AG08395 (cell line): ENCODE measurements at places on chromosomes 1 and 21.

DNA sequence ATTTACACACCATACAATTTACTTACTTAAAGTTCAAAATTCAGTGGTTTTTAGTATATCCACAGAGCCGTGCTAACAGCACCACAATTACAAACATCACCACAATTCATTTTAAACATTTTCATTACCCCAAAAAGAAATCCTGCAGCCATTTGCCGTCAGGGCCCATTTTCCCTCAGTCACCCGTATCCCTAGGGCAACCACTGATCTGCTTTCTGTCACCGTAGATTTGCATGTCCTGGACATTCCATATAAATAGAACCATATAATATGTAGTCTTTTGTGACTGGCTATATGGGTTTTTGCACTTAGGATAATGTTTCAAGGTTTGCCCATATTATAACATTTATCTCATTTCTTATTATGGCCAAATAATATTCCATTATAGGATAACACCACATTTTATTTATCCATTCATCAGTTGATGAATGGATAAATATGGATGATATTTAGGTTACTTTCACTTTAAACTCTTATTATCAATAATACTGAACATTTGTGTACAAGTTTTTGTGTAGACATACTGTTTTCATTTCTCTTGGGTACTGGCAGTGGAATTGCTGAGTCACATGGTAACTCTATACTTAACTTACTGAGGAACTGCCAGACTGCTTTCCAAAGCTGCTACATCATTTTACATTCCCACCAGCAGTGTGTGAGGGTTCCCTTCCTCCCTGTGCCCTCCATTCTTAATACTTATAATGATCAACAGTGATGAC lies 68.9 kb downstream of the ST3GAL3 start:
- no peak for DNase-seq

- DNase-seq: no peak
Measured at GRCh38 chr1:60952612-60953111, 129.7 kb upstream of the NFIA start.

- DNase-seq: peak; percentile 92
Measured at GRCh38 chr1:29122682-29123052, 1.0 kb downstream of the TMEM200B start.

GRCh38 chr1:38745476-38746401 lies 113.8 kb downstream of the RRAGC start:
- no peak for DNase-seq

DNA sequence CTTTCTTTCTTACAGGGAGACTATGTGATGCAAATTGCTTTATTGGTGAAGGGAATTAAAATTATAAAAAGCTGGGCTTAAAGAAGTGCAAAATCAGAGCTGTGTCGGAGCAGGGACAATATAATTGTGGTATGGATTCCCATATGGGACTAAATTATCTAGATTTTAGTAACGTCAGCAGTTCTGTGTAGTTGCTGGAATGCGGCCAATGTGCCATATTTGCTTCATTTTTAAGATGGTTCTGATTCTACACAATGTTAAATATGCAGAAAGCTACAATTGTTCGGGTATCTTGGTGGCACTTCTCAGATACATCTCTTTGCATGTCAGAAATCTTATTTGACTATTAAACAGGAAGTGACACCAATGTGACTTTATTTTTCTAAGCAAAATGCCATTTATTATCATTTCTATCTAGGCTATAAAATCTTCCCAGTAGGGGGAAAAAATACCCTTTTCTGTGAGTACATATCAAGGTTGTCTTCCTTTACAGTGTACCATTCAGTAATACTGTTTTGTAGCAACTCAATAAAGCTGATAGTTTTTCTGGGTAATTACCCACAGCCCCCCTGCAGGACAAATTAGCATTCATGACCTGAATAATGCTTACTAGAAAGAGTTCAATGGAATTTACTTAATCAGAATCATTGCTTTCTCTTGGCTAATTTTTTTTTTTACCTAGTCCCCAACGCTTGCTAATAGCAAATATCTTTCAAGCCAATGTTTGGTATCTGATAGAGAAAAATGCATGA lies 288.3 kb upstream of the ADGRL2 start:
- DNase-seq: no peak

DNA sequence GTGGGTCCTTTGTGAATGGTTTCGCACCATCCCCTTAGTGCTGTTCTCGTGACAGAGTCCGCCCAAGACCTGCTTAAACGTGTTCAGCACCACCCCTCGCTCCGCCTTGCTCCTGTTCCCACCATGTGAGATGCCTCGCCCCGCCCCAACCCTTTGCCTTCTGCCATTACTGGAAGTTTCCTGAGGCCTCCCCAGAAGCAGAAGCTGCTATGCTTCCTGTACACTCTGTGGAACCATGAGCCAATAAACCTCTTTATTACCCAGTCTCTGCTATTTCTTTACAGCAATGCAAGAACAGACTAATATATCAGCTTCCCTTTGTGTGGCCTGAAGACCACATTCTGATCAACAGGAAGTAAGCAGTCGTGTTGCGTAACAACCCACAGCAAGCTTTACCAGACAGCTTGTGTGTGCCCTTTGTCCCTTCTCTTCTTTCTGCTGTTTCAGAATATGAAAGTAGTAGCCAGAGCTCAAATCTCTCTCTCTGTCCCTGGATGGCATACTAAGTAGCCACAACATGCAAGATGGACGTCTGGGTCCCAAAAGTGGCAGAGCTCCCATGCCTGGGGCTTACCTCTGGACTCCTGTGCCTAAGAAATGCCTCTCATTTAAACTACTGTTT lies 14.1 kb downstream of the HENMT1 start:
- DNase-seq: peak; percentile 66

DNA sequence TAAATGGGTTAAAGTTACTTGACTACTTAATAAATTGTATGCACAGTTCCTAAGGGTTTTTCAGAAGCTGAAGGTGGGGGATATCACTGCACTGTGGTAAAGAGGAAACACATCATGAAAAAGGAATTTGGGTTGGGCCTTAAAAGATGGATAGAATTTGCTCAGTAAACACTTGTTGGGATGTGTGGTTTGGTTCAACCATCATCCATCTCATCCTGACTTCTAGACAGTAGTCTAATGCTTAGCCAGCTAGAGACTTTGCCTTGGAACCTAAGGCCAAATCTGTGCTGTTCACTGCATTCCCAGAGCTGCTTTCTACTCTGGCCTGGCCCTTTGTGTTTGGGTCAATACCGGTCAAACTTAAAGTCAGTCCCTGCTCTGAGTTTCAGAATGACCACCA lies 30.6 kb downstream of the LY9 start:
- no peak for DNase-seq

GRCh38 chr1:101301446-101302057 lies 64.7 kb downstream of the S1PR1 start:
- no peak for DNase-seq

GRCh38 chr1:43367026-43367903 lies 546 bp downstream of the ELOVL1 start:
- peak; percentile 65 for DNase-seq

- DNase-seq: peak; percentile 14
Measured at GRCh38 chr1:119713039-119713748, 1.5 kb downstream of the PHGDH start.

DNA sequence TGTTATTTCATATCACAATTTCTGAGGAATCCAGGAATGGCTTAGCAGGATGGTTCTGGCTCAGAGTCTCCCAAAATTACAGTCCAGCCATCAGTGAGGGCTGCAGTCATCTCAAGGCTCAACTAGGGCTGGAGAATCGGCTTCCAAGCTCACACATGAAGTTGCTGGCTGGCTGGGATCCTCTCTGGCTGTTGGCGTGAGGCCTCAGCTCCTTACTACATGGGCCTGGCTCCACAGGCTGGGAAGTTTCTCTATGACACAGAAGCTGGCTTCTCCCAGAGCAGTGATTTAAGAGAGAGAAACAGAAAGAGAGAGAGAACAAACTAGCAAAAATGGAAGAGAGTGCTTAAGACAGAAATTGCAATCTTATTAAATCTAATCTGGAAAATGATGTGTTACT lies 38.8 kb upstream of the RGS8 start:
- DNase-seq: no peak

GRCh38 chr1:209343511-209343910 lies 240.0 kb upstream of the CAMK1G start:
- DNase-seq: no peak

DNA sequence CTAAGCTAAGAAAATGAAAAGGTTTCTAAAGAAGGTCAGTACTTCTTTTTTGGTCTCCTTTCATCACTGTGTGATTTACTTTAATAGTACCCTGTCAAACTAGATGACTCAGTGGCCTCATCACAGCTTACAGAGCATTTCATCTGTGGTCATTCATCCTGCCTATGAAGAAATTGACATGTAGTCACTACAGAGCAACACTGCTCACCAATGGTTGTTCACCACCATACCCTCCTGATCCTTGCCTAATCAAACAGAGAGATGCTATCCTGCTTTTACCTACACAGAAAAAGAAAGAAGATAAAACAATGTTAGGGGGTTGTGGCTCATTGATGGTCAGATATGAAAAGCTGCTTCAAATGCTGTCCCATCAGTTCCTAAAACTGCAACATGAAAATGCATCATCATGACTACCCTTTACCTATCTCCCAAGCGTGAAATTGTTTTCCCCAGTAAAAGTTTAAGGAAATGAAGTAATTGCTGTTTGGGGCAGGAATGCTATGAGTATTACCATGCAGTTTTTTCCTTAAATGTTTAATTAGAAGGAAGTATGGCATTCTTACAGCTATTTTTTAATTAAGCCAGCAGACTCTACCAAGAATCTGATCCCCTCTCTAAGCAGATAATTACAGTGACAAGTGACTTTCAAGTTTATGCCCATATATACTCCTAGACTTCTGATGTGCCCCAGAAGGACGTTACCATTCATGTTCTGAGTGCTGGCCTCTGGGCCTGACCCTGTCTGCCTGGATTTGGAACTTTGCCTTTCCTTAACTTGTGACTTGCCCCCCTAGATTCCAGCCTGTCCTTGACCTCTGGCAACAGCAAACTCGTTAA lies 46.1 kb upstream of the FBXO28 start:
- peak; percentile 58 for DNase-seq

DNA sequence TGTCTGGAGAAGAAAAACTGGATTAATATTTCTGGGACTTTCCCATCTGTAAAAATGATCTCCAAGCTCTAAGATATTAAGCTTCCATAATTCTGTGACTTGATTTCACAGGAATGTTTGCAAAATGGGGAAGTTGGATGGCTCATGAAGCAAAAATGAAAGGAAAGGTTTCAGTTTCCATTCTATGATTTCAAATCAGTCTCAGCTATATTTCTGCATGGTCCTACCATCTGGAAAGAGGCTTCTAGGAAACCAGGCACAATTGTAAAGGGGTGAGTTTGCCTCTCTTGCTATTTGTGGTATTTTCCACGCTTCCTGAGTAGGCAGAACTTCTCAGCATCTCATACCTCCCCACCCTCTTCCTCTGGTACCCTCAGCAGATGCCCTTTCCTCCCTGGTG lies 22.4 kb upstream of the ACTN2 start:
- no peak for DNase-seq

DNA sequence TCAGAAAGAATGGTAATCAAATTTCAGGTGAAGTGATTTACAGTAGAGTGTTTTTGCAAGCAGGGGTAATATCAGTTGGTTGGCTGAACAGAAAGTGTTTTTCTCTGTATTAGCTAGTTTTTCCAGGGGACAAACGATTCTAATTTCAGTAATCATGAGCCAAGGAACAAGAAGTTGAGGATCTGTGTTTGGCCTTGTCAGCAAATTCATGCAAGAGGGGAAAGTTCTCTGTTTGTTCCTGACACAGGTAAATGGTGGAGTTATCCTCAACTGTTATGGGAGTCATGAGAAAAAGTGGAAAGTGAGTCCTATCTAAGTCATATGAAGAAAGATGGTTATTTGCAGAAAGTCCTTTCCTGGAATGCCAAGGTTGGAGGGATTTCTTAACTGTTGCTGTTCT lies 24.6 kb upstream of the SLC35A3 start:
- no peak for DNase-seq

GRCh38 chr1:174825806-174826205 lies 173.9 kb upstream of the CACYBP start:
- DNase-seq: no peak

- peak; percentile 83 for DNase-seq
Measured at GRCh38 chr1:205294175-205294917, 27.2 kb downstream of the NUAK2 start.

GRCh38 chr1:216549796-216550195 lies 126.5 kb upstream of the USH2A start:
- no peak for DNase-seq

GRCh38 chr1:224266915-224267856 lies 62.8 kb downstream of the NVL start:
- DNase-seq: no peak

GRCh38 chr1:38030596-38031512 lies 15.7 kb downstream of the POU3F1 start:
- DNase-seq: no peak

DNA sequence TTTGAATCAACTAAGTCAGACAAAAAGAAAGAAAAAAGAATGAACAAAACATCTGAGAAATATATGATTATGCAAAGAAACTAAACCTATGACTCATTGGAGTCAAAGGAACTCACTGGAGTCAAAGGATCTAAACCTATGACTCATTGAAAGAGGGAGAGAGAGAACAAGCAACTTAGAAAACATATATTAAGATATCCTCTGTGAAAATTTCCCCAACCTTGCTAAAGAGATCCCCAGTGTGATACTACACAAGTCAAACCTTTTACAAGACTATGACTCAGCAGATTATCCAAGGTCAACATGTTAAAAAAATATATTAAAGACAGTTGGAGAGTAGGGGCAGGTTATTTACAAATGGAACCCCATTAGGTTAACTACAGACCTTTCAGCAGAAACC lies 1538.3 kb downstream of the NCAM2 start:
- no peak for DNase-seq

DNA sequence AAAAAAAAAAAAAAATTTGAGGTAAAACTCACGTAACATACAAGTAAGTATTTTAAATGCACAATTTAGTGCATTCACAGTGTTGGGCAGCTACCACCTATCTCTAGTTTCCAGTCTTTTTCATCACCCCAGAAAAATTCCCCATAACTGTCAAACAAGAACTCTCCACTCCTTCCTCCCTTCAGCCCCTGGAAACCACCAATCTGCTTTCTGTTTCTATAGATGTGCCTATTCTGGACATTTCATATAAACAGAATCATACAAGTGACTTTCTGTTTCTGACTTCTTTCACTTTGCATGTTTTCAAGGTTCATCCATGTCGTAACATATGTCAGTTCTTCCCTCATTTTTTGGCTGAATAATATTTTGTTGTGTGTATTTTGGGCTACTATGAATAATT lies 24.9 kb upstream of the ETS2 start:
- no peak for DNase-seq

GRCh38 chr21:36388096-36388495 lies 2.9 kb downstream of the CHAF1B start:
- no peak for DNase-seq

DNA sequence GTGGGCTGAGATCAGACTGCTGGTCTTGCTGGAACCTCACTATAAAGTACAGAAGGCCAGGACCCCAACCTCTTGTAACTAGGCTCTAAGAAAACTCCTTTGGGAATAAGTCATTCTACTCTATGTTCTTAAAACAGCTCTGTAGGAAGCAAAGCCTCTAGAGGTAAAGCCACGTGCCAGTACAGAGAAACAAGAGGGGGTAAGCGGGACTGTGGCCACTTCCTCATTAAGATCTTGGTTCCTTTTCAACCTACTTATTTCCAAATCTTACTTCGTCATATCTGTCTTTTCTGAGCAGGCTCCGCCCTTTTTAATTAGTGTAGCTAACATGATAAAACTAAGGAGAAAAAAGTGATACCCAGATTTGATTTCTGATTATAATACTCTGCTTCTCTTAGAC lies 3.8 kb downstream of the NCSTN start:
- no peak for DNase-seq
